Stimulated activated CD8-positive, alpha-beta memory T cell treated with anti-CD3 and anti-CD28 coated beads, Interleukin-7, amount 100 ng/mL, for 1 hour (primary cell): ENCODE measurements at places on chromosomes 11 and 22.

DNA sequence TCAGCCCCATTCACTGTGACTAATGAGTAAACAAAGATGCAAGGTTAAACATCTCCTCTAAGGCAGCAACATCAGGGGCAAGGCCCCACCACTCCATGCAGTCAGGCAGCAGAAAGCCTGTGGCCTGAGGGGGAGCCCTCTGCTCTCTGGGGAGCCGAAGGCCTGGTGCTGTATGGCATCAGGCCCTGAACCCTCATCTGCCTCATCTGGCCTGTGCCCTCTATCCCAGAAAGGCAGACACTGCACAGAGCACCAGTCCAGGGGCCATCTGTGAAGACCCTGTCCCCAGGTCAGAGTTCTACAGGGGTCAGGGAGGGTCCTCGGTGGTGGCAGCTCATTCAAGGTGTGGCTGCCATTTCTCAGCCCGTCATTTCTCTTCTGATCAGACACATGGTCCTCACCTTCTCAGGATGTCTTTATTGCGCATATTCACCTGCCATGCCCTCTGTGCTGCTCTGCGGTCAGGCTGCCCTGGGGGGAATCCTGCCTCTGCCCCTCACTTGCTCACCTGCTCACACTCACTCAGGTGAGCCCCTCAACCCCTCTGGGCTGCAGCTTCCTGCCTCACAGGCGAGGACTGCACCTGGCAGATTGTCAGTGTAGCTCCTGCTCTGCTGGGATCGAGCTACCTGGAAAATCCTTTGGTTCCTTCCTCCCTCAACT, 103.1 kb upstream of the PITPNB start:
- no peak for DNase-seq

DNA sequence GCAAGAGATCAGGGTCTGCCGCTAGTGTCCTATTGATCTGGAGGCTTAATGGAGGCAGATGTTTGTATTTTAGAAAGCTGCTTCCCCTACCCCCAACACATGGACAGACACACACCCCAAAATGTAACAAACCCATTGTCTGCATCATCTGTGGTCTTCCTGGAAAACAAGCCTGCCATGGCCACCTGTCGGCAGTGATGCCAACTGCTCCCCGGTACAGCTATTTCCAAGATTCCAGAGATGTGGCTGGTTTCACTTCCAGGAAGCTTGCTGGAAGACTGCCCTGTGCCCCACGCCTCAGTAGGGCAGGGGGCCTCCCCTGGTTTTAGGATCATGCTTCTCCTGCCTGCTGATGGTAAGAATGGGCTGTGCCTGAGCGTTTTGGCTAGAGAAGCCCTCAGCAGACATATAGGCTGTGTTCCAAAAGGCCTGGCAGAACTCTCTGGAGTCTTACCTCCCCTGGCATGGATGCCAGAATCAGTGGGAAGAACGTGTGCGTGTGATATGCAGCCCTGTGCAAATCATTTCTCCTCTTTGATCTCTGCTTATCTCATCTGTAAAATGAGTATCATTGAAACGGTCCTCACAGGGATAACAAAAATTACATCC, 108.6 kb downstream of the FBXO7 start:
- no peak for DNase-seq

DNA sequence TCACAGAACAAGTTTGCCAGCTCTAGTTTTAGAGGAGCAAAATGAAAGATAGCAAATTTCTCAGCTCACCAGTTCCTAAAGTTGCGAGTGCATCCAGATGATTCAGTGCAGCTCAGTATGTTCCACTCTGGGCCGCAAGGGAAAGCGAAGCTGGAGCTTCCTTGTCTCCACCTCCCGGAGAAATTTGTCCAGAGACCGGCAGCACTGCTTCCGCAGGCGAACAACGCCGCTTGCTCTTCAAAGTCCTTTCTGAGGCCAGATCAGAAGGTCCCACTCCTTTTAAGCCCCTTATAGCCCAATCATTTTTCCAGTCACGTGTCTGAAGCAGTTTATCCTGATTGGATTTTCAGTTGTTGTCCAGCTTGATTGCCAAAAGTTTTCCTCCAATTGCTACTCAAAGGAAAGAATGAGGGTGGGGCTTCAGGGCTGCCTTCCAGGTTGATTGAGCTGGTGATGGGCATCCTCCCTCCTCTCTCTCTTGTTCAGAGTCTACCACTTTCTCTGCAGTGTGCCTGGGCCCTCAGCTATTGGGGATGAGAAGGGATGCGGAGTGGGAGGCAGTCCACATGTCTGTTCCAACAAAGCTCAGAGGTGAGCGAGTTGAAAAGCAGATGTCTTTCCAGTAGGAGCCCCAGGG, at the start of gene ZNF280A:
Gene ZNF280A (minus strand): TSS at position 251 of the 637 bp plus-strand sequence. CDS start 4,640 bp downstream, outside the sequence.
- DNase-seq = no peak

- DNase-seq = no peak
Measured at GRCh38 chr11:57475671-57476046, 15.3 kb downstream of the RTN4RL2 start.

DNA sequence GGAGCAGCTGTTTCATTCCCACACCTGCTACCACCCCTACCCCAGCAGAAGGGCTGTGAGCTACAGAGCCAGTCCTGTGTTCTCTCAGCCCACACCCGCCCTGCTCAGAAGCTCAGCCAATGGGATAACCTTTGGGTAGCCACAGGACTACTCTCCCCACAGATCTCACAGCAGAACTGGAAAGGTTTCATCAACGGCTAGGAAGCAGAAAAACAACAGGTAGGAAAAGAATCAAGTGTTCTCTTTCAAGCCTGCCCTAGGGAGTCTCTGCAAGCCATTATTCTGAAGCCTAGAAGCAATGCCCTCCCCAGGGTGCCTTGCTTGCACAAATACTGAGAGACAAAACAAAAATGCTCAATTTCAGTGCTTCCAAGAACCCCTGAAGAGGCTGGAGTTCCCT, 77.2 kb downstream of the TMPRSS5 start:
- no peak for DNase-seq

DNA sequence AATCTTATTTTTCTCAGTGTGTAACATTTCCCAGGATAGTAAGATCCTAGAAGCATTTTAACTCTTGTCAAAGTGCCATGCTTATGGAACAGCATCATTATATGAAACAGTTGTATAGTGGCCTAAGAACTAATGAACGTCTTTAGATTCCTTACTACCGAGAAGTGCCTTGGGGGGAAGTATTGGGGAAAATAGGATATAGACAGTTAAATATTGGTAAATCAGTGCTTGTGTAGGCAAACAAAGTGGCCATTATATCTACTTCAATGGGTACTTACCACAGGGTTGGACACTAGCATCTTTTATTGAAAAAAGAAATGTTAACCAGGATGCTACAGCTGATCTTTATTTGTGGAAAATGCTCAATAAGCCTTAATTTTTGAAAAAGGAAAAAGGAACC, 11.3 kb downstream of the FAR1 start:
- DNase-seq = no peak

DNA sequence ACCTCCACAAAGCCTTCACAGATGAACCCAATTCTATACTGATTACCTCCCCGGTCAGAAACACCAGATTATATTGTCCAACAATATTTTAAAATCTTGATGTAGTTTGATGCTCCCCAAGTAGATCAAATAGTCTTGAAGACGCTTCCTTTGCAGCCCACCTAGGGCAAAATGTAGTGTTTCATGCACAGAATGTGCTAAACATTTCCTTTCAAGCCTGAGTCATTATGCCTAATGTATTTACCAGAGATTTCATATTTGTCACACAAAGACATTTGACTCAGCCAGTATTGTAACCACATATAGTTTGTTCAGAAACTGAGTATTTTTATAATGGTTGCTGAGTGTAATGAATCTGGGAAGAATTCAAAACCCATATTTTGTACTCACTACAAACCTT, 1396.8 kb downstream of the LRRC4C start:
- no peak for DNase-seq

- DNase-seq = no peak
Measured at GRCh38 chr11:68381716-68382115, 69.3 kb downstream of the LRP5 start.

DNA sequence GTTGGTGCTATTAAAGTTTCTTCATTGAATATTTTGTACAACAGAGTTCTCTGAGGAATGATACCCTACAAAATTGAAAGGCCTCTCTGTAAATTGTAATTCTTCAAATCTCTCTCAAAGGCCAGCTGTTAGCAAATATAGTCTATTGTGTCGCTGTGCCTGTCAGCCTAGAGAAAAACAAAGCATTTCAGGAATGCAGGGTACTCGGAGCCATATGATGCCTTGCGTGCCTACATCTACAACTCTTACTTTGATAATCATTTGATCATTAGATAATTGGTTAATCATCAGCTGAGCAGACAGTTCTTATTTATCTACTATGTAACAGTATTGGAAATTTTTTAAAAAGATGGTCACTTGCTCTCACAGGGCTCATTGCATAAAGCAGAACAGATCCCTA, 67.3 kb downstream of the RNF169 start:
- no peak for DNase-seq

- no peak for DNase-seq
Measured at GRCh38 chr11:106161775-106162634, 84.5 kb downstream of the AASDHPPT start.

DNA sequence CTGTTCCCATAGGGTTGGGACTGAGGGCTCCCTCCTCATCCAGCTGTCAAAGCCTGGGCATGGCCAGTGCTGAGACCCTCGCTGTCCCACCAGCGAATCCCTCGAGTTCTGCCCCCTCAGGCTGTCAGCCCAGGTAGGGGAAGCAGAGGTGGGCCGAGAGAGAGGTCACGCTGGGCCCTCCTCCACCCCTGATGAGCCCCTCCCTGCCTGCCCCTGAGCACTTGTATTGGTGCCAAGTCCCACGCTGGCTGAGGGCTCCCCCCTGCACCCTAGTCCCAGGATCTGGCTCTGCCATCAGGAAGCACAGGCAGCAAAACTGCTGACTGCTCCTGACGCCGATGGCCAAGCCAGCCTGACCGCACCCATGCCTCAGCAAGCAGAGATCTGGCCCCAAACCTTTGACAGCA, 3.3 kb downstream of the PRR33 start:
- DNase-seq = no peak

DNA sequence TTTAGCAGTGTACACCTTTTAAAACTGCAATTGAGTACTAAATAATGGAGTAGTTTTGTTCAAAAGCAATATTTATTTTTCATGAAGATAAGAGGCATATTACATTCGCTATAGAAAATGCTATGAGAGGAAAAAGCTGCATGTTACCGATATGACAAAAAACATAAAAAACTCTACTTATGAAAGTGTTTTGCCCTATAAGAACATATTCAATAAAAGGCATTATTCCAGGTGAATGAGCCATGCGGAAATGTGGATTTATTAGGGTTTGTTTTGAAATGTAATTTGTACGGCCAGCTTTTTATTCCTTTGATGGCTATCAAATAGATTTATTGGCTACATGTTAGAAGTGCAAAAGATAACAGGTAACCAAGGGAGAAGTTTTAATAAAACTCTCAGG, 129.3 kb upstream of the DDI1 start:
- DNase-seq = no peak
